ENCODE measurements at places on chromosomes 16 and 17. TPM values are rescaled to one million over a fixed set of nuclear protein-coding genes. Genes with fewer than 3 reads are reported as not detected.
A peak's percentile ranks its signal among the peaks of the same experiment; 100 is the strongest.

DNA sequence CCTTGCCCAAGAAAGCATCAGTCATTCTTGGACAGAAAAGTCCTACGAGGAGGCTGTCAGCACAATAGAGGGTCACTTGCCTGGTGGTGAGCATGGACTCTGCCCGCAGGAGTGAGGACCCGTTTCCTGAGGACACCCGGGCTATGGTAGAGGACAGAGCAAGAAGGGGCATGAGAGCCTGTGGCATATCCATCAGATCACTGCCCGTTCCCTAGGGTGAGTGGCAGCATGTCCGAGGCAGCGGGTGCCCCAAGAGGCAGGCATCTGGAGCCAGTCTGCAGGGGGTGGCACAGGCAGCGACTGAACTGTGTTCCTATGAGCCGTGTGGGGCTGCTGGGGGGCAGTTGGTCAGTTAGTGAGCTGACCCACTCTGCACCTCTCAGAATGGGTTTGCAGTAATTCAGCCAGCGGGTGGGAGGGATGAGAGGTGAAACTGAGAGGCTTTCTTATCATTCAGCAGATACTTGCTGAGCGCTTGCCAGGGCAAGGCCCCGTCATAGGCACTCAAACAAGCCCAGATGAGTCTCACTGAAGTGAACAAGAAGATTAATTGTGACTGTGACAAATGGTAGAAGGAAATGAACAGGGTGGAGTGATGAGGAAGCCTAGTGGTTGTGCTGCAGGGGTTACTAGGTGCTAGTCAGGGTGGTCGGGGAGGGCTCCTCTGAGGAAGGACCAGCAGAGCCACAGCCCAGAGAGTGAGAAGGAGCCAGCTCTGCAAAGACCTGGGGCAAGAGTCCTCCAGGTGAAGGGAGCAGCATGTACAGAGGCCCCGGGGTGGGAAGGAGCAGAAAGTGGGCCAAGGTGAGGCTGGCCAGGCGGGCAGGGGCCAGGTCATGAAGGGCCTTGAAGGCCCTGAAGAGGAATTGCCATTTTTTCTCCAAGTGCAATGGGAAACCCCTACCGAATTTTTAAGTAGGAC lies 87.9 kb downstream of the CLEC16A start:
- no peak for DNase-seq

GRCh38 chr16:52022980-52023379 lies 524.0 kb downstream of the TOX3 start:
- no peak for DNase-seq

- no peak for DNase-seq
These were observed 102.0 kb upstream of the NOL11 start for GRCh38 chr17:67615736-67616135.

GRCh38 chr16:4381072-4381934 lies 9.7 kb downstream of the VASN start:
- DNase-seq = no peak

- DNase-seq = no peak
These were observed 30.5 kb downstream of the CYTH1 start for GRCh38 chr17:78751447-78752161.

GRCh38 chr17:56635641-56636040 lies 42.1 kb downstream of the NOG start:
- DNase-seq = no peak

Gene CACNG1
- total RNA-seq = not detected

GRCh38 chr17:42276609-42277341 lies 584 bp upstream of the STAT5B start:
- DNase-seq = peak; percentile 45
